ENCODE measurements at places on chromosomes 12 and 14.

GRCh38 chr12:118287728-118288127 is 85.0 kb downstream of the TAOK3 start:
- no peak for DNase-seq

- no peak for DNase-seq
Measured at GRCh38 chr14:51308866-51309265, 68.8 kb downstream of the TMX1 start.

GRCh38 chr14:54010981-54011380 is 54.4 kb upstream of the BMP4 start:
- no peak for DNase-seq

- DNase-seq: no peak
Measured at GRCh38 chr12:25574761-25575160, 21.7 kb upstream of the LMNTD1 start.

GRCh38 chr12:58920102-58920960 is at the start of gene LRIG3:
LRIG3 (minus strand) TSS chr12:58920504; CDS start chr12:58920235, 269 bp downstream.
- DNase-seq: peak; percentile 93

GRCh38 chr12:3832738-3833137 is 40.5 kb downstream of the PARP11 start:
- no peak for DNase-seq

- DNase-seq: no peak
Measured at GRCh38 chr14:90569201-90569600, 172.4 kb downstream of the CALM1 start.

GRCh38 chr12:16785524-16785923 is 179.6 kb upstream of the LMO3 start:
- no peak for DNase-seq

- DNase-seq: no peak
Measured at GRCh38 chr12:30965613-30965985, 39.1 kb downstream of the TSPAN11 start.

- no peak for DNase-seq
Measured at GRCh38 chr14:62956413-62956812, 88.8 kb downstream of the KCNH5 start.

DNA sequence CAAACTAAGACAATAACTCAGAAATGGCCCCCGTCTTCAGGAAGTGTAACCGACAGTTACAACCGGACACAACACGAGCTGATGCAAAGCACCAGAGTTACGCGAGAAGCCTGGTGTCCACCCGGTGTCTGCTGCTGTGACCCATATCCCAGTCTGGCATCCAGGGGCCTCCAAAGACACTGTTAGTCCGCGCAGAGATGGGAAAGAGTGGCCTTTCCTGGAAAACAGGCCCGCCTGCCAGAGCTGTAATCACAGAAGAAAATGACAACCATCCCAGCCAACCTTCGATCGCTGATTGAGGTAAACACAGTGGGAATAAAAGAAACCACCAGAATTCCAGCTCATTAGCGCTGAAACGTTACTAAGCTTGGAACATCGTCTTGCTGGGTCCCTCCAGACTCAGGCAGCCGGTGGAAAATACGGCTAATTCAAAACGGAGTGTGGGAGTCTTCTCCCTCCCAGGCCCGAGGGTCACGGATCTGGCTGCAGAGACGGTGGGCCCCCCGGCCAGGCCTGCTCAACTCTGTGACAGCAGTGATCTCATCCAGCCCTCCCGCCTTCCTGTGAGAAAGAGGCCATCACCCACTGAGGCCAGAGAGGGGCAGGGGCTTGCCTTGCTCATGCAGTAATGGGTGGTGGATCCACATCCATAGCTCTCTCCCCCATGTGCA is 273.9 kb upstream of the RTL1 start:
- DNase-seq: no peak

DNA sequence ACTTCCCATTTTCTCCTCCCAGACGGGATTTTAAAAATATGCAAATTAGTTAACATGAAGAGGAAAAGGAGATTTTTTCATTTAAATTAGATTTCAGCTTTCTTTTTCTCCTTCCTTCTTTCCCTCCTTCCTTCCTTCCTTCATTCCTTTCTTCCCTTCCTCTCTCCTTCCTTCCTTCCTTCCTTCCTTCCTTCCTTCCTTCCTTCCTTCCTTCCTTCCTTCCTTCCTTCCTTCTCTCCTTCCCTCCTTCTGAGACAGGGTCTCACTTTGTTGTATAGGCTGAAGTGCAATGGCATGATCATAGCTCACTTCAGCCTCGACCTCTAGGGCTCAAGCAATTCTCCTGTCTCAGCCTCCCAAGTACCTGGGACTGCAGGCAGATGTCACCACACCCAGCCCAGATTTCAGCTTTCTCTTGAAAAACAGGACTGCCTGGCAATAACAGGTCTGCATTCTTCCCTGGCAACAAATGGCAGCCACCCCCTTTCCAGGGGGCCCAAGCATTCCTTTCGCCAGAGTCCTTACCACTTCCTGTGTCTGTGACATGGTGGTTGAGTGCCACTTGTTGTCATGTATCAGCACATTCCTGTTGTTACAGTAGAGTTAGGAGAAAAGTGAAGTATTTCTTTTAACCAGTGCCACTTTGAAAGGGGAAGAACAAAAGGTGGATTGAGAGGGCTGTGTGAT is 119.1 kb downstream of the PTPN11 start:
- no peak for DNase-seq

- DNase-seq: no peak
Measured at GRCh38 chr12:43112101-43112920, 439.7 kb downstream of the ADAMTS20 start.

DNA sequence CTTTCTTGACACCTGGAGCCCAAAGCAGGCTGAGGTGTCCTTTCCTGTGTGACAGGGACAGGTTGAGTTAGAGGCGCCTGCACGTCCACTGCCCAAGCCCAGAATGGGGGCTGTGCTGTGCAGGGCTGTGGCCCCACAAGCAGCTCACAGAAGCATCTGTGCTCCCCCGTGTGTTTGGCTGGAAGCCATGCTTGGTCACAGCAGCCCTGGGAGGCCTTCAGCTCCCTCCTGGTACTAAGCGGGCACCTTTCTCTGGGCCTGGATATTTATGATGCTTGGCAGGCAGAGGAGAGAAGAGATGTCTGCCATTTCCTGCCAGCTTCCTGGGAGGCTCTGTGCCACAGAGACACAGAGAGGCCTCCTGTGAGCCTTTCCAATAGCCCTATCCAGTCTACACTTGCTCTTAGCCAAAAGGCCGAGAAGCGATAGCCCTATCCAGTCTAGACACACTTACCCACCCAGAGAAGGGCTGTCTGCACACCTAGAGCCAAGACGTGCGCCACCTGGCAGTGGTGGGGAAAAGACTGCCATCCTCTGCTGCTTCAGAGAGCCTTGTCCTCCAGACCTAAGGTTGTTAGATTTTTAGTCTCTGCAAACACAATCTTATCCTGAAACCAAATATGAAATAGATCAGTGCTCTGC is 117.4 kb downstream of the GCH1 start:
- DNase-seq: no peak

- no peak for DNase-seq
Measured at GRCh38 chr12:131555197-131555846, 155.6 kb upstream of the SFSWAP start.

DNA sequence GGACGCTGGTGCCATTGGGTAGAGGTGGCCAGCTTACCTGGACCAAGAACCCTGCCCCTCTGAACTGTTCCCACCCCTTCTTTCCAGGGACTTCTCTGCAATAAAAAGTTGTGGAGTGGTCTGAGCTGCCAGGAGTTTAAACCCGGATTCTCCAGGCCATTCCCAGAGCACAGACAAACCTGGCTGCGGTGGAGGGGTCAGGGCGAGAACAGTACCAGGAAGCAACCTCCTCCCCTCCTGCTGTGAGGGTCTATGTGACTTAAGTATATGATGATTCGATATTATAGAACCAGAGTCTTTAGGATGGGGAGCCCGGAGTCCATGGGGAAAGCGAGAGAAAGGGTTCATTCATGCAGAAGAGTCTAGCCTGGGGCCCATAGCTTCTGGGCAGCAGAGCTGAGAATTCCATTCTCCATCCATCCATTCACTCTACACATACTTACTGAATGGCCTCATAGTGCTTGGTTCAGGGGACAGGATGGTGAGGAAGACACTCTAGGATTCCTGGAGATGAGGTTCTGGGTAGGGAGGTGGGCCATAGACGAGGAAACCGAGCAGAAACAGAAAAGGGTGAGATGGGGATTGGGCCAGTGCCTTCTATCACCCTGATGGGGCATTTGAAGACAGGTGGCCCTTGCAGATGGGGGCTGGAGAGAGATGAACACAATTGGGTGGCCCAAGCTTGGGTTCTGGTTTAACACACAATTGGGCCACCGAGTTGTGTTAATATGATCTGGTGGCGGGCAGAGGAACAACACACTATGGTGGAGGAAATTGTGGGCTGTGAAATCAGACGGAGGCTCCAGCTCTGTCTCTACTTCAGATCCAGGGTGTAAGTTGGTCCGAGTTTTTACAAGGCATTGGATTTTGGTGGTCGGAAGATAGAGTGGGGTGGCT is 5.2 kb downstream of the KRT86 start:
- peak; percentile 57 for DNase-seq

DNA sequence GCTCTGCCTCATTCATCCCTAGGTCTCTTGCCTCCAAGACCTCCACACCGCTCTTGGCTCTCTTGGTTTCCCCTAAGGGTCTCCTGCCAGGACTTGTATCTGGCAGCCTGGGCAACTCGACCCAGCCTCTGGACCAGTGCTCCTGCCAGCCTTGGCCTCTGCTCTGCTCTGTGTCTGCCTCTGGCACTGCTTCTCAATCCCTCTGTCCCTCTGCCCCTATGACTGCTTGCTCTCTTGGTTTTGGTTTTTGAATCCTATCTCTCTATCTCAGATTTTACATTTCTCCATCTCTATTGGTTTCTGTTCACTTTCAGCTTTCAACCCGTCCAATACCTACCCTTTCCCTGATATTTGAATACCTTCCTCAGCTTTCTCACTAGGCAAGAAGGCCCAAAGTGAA is 6.3 kb downstream of the ITGA5 start:
- no peak for DNase-seq

DNA sequence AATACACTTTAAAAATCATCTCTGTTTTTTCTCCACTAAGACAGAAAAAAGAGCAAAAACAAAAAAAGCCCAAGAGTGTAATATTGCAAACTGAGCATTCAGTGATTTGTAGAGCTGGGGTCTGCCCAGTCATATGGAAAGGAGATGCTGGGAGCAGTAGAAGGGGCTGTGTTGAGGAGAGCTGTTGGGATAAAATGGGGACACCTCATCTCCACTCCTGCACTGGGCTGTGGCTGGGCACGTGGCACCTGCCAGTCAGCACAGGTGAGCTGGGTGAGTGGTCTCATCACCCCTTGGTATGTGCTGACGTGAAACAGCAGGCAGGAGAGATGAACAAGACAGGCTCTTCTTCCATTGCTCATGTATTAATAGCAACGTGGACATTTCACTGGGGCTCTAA is 217.4 kb downstream of the C12orf42 start:
- DNase-seq: no peak

- DNase-seq: no peak
Measured at GRCh38 chr14:105470350-105471296, 4.0 kb upstream of the CRIP2 start.

GRCh38 chr12:52660934-52661499 is 9.0 kb upstream of the KRT2 start:
- no peak for DNase-seq

All from suprapubic skin (tissue), 4 donors.